AML-193 (cell line): ENCODE measurements at places on chromosomes 16 and 17.

DNA sequence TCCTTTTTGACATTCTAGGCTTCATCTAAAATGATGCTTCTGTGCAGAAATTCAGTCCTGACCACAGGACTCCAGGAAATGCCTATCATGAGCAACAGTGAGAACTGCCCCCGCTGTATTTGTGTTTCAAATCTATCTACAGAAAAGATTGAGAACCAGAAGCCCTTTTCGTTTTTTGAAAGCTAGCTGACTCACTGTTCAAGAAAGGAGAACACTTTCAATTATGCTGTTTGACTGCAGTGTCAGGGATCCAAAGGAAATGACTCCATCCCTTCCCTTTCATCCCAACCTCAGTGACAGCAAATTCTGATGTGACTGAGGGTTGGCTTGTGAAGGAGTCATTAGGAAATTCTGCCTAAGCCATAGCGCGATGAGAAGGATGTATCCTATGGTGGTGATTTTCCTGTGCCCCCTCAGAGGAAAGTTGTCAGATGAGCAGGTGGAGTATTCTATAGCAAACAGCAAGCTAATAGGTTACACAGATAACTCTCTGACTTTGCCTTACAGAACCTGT lies 622.3 kb downstream of the TMEM114 start:
- DNase-seq: no peak

GRCh38 chr17:65020284-65020683 lies 36.3 kb downstream of the GNA13 start:
- DNase-seq: peak; percentile 52

DNA sequence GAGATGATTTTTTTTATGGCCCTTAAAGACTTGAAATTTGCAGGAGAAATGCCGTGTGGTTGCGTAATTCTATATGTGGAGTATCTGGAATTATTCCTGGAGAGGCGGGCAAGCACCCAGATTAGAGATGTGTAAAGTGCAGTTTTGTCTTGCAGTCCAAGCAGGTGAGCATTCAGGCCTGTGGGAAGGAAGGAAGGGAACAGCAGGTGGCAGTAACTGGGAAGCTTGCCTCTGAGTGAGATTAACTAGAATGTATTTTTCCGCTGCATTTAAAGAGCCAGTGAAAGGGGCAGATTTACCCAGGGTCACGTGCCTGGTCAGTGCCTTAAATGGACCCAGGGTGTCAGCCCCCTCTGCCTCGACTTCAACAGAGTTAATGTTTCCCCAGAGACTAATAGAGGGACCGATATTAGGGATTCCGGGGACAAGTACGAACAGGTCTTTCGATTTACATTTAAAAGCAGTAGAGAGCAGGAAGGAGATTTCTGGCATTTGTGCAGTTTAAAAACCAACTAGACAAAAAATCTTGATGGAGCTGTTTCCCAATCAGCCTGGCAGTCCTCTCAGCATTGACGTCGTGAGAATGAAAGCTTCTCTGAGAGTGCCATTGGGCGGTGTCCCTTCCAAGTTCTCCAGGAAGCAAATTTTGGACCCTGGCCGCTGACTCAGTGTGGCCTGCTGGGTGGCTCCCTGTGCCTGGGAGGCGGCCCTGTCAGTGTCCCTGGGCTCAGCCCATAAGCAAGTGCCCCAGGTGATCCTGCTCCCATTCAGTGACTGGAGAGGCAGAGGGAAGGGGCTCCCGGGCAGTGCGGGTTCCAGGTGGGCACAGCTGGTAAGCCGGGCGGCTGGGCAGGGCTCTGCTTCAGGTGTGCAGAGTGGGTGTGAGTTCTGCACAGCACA lies 38.2 kb downstream of the KSR1 start:
- no peak for DNase-seq

- DNase-seq: no peak
Observed at GRCh38 chr17:29732613-29733012, 109.9 kb upstream of the CORO6 start.

DNA sequence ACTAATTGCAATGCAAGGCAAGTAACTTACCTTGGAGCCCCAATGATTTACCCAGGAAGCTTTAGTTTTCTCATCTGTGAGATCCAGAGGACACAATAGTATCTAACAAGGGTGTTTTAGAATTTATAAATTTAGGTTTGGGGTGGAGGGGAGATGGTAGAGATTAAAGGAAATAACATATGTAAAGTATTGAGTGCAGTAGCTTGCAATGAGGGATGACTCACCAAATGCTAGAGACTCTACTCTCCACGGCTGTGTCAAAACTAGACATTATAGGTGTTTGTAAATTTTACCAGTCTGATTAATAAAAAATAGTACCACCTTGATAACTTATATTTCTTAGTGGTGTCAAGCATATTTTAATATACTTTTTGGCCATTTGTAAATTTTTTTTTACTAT lies 3.7 kb upstream of the ABCA9 start:
- no peak for DNase-seq

DNA sequence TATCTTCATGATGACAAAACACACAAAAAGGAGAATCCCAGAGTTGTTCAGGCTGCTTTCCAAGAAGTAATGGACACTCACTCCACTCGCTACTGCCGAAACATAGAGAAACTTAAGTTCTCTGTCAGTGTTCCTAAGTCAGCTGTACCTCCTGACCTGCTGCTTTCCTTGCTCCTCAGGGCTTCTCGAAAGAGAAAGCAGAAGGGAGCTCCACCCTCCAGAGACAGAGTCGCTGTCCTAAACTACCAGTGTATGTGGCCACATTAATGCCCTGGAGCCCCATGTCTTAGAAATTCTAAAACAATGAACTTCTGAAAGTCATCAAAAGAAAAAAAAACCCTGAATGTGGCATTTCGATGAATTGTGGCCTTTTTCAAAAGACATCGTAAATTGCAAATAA lies 390.8 kb upstream of the MON1B start:
- no peak for DNase-seq

GRCh38 chr17:41722231-41722630 lies 10.1 kb downstream of the GAST start:
- no peak for DNase-seq

- no peak for DNase-seq
Observed at GRCh38 chr17:66574123-66574522, 260.8 kb upstream of the CACNG5 start.

DNA sequence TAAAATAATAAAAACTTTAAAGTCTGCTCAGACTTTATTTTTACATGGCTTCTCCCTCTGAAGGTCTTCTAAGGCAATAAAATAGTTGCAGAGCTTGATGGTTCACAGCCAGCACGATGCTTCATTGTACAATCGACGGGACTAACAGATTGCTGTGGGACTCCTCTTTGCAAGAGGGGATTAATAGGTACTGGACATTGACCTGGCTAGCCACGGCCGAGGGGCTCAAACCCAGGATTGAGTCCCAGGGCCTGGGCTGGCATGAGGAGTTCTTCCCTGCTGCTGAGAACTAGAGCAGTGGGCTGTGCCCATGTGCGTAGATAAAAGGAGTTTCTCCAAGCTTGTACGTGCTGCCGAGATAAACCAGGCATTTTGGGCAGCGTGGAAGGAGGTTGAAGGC lies 23.6 kb upstream of the GAN start:
- no peak for DNase-seq

DNA sequence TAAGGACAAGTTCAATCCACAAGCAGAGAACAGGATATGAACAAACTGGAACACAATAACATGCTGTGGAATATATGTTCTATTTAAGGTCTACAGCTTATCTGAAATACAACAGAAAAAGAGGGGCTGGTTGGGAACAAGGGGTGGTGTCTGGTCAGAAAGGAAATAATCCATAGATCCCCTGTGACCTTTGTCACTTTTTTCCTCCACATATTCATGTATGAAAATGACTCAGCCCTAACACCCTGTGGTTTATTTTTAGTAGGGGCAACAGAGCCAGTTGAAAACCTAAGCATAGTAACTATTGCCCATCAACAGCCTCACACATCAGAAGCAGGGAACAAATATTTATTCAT lies 12.3 kb upstream of the SPAG9 start:
- DNase-seq: no peak

- no peak for DNase-seq
Observed at GRCh38 chr17:48378708-48379392, 51.2 kb downstream of the SKAP1 start.

- no peak for DNase-seq
Observed at GRCh38 chr17:75153780-75154194, 525 bp downstream of the JPT1 start.

DNA sequence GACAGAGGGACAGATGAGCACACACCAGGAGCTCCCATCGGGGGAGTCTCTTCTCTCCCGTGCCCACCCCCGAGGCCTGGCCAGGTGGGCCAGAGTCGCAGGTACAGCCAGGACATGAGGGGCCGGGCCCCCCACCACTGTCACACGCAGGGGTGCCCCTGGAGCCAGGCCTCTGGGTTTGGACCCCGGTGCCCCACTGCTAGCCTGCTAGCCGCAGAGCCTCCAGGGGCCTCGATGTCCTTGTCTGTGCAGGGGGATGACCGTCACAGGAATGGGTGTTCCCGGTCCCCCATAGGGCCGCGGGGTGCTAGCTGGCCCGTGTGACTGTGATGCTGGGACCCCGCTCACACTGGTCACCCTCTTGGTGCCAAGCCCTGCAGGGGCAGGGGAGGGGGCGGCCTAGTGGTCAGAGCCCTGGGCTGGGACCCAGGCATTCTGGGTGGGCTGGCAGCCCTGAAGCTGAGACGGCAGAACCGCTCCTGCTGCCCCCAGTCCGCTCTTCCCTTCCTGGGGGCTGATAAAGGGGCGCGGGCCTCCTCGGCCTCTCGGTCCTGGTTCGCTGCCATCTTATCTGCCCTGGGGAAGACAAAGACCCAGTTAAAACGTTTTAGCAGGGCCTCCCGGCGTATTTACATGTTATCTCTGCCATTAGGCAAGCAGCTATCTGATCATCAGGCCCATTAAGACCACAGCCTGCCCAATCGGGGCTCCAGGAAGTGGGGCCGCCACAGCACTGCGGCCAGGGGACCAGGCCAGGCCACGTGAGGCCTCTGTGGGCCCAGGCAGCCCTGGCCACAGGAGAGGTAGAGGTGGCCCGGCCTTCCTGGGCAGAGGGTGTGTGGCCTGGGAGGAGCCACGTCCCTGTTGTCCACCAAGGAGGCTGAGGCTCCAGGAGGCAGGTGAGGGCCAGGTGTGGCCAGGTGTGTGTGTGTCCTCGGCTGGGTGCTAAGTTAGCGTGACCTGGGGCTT lies 57.2 kb upstream of the ZC3H18 start:
- no peak for DNase-seq

DNA sequence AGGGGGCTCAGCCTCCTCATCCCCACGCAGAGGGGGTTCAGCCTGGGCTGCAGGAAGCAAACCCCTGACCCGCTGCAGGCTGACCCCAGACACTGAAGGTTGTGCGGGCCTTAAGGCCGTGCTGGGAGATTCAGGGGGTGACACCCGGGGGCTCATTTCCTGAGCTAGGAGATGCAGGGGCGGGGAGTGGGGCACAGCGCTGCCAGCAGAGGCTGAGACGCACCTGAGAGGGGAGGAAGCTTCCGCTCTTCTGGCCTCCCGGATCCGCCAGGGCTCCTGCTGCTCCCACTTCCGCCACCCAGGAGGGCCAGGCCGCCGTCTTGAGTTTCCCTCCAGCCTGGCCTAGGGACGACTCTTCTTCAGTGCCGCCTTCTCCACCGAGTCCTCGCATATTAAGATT lies 173.2 kb upstream of the FOXF1 start:
- no peak for DNase-seq

DNA sequence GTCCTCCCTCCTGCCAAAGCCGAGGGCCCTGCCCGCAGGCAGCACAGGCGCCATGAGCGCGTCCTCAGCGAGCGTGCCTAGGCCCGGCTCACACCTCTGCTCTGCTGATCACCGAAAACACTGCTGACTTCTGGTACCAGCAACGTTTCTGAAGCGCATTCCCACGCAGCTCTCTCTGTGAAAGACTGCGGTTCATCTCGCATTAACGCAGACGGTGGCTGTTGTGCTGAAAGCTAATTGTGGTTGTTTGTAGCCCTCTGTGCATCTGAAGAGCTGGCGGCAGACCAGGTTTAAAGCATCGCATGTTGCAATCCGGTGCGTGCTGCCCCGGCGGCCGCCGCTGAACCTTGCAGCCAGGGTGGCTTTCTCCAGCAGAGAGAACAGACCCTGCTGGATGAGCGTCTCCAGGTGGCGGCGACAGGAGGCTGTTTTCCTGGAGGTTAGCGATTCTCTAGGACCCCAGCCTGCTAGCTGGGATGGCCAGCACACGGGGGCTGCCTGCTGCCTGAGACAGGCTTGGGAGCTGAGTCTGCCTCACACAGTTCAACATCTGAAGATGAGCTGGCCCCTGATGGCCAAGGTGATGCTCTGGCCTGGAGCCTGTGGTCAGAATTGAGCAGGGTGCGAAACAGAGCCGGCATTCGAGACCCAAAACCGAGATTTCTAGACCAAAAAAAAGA lies 49.8 kb upstream of the CHMP6 start:
- no peak for DNase-seq

DNA sequence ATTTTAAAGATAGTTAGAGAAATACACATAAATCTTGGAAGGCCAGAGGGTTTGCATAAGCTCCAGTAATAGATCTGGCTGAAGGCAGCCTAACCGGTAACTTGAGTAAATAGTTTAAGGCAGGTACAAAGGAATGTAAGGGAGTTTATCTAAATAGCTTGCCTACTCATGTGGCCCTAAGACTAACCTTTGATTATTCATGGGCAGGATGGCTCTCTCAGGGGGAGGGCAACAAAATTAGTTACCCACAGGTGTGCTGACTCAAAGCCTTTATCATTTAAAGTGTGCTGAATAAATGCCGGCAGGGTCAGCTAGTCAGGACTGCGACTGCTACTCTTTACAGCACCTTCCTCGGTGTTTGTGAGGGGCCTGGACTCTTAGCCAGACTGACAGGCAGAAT lies 761.3 kb upstream of the KIF2B start:
- DNase-seq: no peak

DNA sequence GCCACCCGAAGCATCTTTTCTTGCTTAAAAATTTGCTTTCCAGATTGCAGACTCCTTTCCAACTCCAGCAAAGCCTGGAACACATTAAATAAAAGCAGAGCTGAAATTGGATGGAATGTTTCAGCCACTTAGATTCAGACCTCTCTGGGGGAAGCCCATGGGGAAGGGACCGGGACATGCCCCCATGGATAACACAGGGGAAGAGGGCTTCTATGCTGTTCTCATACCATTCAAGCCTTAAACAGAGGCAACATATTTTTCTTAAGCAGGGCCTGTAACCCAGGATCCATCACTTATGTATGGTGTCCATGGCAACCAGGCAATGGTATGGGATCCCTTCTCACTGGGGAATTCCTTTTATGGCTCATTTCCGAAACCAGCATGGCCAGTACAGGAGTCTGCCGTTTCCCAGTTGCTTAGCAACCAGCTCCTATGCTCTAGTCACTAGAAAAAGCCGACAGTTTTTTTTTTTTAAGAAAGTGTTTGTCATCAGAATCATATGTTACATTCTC lies 62.0 kb upstream of the MARCHF10 start:
- no peak for DNase-seq

DNA sequence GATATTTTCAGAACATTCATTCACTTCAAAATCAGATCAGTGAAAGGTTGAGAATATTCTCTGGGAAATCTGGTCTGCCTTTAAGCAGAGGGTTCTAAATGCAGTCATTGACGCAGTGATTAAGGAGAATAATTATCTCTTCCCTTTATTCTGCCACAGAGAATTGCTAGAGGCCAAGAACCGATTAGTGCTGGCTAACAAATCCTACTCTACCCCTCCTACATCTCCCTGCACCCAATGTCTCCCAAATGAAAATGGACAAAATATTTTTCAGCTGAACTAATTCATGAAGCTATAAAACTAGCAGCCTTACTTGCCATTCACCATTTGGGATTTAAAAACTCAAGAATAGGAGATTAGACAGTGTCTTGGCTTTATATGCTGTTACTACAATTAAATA lies 185.5 kb upstream of the SOX9 start:
- DNase-seq: no peak
